Caco-2 (cell line): ENCODE measurements at places on chromosomes 6 and 20. TPM values are rescaled to one million over a fixed set of nuclear protein-coding genes. Genes with fewer than 3 reads are reported as not detected.
A peak's percentile ranks its signal among the peaks of the same experiment; 100 is the strongest.

DNA sequence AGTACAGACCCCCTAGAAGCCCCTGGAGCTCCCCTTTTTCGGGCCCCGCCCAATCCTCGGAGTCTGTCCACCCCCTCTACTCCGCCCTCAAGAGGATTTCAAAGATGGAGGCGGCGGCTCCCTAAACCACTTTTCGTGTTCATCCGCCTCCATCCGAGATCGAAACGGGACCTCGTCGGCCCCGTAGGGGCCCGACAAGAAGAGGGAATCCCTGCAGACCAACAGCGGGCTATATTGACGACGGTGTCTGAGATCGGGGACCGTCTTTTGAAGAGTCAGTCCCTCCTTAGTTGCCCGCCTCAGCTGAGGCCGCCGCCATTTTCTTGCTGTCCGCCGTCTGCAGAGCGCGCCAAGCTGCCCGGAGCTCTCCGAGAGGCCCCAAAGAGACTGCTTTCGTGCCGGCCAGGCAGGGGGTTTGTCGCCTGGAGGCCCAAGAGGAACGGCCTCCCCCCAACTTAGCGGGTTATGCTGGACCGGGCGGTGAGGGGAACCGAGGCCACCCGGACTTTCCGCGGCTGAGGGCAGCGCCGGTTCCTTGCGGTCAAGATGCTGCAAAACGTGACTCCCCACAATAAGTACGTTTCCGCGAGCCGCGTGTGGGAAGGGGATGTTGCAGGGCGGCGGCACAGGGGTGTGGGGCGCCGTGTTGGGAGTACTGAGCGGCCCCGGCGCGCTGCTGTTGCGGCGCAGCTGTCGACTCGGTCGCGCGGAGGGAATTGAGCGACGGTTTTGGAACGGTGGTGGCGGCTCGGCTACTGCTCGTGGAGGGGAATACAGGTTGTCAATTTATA is 4.2 kb downstream of the BRD2 start:
- H3K36me3 ChIP-seq = peaks cover 21% of the 10 kb centered on the region
- H3K27ac ChIP-seq = peak overlapping the region; percentile 100
- DNase-seq = no peak
- H3K4me3 ChIP-seq = peak overlapping the region; percentile 92

DNA sequence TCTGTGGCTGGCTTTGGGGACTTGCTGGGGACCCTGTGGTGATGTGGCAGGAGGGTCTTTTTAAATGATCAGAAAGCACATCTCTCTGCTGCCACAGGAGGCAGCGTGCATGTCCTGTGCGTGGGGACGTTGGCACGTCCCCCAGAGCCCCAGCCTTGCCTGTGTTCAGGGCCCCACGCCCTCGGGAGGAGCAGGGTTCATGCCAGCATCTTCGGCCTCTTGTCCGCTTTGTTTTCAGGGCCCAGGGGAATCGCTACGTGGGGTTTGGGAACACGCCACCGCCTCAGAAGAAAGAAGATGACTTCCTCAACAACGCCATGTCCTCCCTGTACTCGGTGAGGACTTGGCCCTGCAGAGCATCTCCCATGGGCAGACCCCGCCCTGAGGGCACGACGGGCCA is 6.0 kb downstream of the ARFGAP1 start:
- no peak overlapping the region for H3K27ac ChIP-seq
- H3K36me3 ChIP-seq = peaks cover 14% of the 10 kb centered on the region
- no peaks in the 10 kb centered on the region for H3K4me1 ChIP-seq
- no peak overlapping the region for H3K4me3 ChIP-seq

GRCh38 chr6:56959938-56960337 is 5.0 kb downstream of the BEND6 start:
- H3K27me3 ChIP-seq = no peaks in the 10 kb centered on the region
- no peaks in the 10 kb centered on the region for H3K36me3 ChIP-seq
- H3K27ac ChIP-seq = no peak overlapping the region
- H3K4me3 ChIP-seq = no peak overlapping the region
- DNase-seq = no peak

GRCh38 chr20:47951521-47951971 is 166.3 kb upstream of the SULF2 start:
- H3K27ac ChIP-seq = no peak overlapping the region
- H3K4me3 ChIP-seq = no peak overlapping the region
- no peaks in the 10 kb centered on the region for H3K4me1 ChIP-seq

GRCh38 chr6:21856456-21856825 is 262.9 kb downstream of the SOX4 start:
- H3K27me3 ChIP-seq = no peaks in the 10 kb centered on the region
- no peak overlapping the region for H3K27ac ChIP-seq
- peaks cover 13% of the 10 kb centered on the region; the same call in 1 of the 2 replicates for H3K4me1 ChIP-seq
- DNase-seq = no peak
- H3K4me3 ChIP-seq = no peak overlapping the region

DNA sequence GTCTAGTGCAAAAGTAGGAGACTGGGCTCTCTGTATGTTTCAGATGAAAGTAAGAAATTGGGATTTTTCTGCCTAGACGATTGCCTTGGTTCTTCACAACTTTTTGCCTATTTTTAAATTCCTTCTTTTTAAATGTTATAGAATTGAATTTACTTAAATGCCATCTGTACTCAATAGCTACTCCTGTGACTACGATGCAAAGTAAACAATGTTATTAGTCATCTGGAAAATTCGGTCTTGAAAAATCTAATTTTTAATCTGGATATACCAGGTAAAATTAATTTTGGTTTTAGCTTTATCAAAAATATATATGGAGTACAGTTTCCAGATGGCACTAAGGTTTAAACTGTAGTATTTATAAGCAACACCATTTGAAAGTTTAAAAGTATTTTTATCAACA is 472.2 kb downstream of the UTRN start:
- no peak for DNase-seq
- no peaks in the 10 kb centered on the region; the same call in none of the 2 replicates for H3K36me3 ChIP-seq
- no peaks in the 10 kb centered on the region for H3K4me1 ChIP-seq
- no peak overlapping the region for H3K4me3 ChIP-seq
- H3K27me3 ChIP-seq = no peaks in the 10 kb centered on the region

GRCh38 chr6:41763470-41763869 is 16.2 kb downstream of the FRS3 start:
- H3K4me1 ChIP-seq = peaks cover 30% of the 10 kb centered on the region
- no peak overlapping the region for H3K4me3 ChIP-seq
- H3K27me3 ChIP-seq = no peaks in the 10 kb centered on the region
- no peak overlapping the region for H3K27ac ChIP-seq
- no peak for DNase-seq

- no peaks in the 10 kb centered on the region for H3K27me3 ChIP-seq
- no peak overlapping the region for H3K27ac ChIP-seq
- DNase-seq = no peak
- no peaks in the 10 kb centered on the region for H3K4me1 ChIP-seq
- no peaks in the 10 kb centered on the region for H3K36me3 ChIP-seq
Observed at GRCh38 chr20:9884666-9885065, 45.8 kb upstream of the PAK5 start.

DNA sequence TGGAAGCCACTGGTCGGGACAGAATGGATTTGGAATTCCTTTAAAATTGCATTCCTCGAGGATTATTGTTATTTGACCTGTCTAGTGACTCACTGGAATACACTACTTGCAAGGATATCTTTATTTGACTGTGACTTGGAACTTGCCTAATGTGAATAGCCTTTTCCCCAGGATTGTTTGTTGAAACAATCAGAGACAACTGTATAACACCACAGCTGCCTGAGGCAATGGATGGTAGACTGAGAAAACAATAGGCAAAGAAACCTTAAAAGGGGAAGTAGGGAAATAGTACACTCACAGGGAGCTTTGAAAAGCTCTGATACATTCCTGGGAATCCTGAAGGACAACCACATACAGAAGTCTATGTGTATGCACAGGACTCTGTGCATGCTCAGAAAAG is 465.3 kb downstream of the BMP2 start:
- no peaks in the 10 kb centered on the region for H3K27me3 ChIP-seq
- no peak overlapping the region for H3K27ac ChIP-seq
- H3K4me1 ChIP-seq = no peaks in the 10 kb centered on the region
- no peaks in the 10 kb centered on the region for H3K36me3 ChIP-seq

DNA sequence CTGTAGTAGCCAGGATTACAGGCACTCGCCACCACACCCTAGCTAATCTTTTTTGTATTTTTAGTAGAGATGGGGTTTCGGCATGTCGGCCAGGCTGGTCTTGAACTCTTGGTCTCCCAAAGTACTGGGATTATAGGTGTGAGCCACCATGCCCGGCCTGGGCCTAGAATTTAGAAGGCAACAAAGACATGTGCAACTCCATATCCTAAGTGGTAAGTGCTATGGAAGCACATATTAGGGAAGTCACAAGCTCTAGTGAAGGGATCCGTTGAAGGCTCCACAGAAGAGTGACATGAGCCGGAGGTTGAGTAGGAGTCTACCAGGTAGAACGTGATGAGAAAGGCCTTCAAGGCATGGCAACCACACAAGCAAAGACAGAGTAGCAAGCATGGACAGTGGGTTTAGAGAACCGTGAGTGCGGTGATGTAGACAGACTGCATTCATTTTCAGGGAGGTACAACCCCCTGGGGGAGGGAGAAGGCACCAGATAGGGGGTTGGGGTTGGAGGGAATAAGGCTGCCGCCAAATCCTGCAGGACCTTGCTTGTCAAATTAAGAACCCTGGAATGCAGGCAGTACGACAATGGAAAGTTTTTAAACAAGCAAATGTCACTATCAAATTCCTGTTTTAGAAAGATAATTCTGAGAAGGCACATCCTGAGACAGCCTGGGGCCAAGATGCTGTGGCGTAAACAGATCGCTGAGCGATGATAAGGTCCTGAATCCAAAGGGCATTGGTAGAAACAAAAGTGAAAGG is 50.2 kb downstream of the ARHGAP18 start:
- no peaks in the 10 kb centered on the region for H3K36me3 ChIP-seq
- DNase-seq = peak; percentile 60
- H3K4me1 ChIP-seq = peaks cover 39% of the 10 kb centered on the region
- no peaks in the 10 kb centered on the region for H3K27me3 ChIP-seq

Gene TRAPPC3L
- total RNA-seq = not detected in 2 replicates

Gene GJA10
- total RNA-seq = not detected in 2 replicates
